Activated gamma-delta T cell treated with anti-CD3 and anti-CD28 coated beads, Interleukin-2, amount 50 U/mL, for 16 hours (primary cell): ENCODE measurements at places on chromosomes 13 and 19.

- DNase-seq, result no peak
Observed at GRCh38 chr19:19256072-19256969, 16.8 kb downstream of the TM6SF2 start.

- DNase-seq, result no peak
Observed at GRCh38 chr19:1351381-1351851, 32.3 kb upstream of the NDUFS7 start.

GRCh38 chr13:33164331-33164730, 121.2 kb downstream of the STARD13 start:
- DNase-seq, result no peak

DNA sequence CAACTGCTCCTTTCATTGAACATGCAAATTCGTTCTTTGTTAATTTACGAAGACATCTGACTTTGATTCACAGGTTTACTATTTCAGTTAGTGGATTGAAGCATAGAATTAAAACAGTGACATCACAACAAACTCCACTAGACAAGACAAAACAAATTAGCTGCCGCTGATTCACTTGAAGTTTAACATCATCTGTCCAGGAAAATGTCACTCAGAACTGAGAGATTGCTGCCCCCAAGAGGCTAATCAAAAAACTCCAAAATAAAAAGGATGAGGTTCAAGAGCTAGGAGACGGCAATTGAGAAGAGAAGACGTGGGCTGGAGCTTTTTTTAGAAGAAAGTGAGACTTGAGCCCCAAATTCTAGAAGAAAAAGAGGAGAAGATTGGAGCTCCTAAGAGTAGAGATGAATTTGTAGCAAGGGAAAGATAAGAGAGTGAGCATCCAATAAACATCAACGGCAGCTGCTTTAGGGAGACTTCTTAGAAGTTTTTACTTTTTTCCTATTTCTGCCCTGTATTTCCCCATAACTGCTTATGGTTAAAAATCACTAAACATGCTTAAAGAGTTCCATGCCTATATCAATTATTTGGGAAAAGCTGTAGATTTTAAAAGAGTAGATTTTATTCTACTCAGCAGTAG, 40.8 kb upstream of the TPP2 start:
- no peak for DNase-seq

- DNase-seq, result no peak
Observed at GRCh38 chr19:2751438-2751830, 11.6 kb upstream of the SLC39A3 start.

DNA sequence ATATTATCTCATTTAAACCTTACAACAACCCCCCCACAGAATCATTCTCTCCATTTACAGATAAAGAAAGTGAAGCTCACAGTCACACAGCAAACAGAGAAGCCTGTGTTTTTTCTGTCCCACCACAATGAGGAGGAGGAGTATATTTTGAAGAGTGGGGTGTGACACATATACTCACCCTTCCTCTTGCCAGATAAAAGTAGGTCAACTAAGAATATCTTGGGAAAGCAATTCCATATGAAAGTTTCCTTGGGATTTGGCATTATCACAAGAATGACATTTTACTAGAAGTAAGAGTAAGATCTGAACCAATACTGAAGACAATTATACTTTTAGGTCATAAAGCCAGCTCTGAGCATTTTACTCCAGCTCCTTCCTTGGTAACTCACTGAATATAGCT, 287.5 kb upstream of the HTR2A start:
- no peak for DNase-seq

GRCh38 chr13:21636656-21637055, 32.7 kb upstream of the MICU2 start:
- DNase-seq, result no peak

DNA sequence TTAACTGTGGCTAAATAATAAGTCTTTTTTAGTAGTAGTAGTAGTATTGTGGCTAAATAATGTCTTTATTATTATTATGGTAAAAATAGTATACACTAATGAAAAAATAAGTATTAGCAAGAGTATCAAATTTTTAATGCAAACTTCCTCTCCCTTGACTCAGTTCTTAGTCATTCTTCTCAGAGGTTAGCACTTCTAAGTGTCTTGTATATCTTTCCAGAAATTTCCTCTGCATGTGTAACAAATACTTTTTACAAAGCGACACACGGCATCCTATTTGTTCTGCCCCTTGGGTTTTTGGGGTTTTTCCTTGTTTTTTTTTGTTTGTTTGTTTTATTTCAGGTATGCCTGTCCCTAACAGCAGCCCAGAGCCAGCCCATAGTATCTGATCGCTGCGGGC, 20.9 kb downstream of the SIN3B start:
- DNase-seq, result no peak

- DNase-seq, result no peak
Observed at GRCh38 chr19:12802267-12803106, 618 bp downstream of the THSD8 start.

DNA sequence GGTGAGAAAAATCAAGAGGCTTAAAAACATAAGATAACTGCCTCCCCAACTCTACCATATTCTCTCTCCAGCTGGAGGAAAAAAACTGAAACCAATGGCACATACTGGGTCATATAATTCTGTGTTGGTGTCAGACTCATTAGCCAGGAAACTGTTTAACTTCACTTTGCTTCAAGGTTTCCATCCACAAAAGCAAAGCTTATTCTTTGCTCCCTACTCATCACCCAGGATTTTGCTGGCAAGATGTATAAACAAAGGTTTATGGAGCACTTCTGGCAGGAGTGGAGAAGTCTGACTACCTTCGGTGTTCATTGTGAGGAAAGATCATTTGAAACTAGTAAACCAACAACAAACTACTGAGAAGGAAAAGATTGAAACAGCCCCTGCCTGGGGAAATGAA, 197.5 kb upstream of the SERP2 start:
- DNase-seq, result no peak

- no peak for DNase-seq
Observed at GRCh38 chr13:29847501-29847983, 2.9 kb downstream of the UBL3 start.

DNA sequence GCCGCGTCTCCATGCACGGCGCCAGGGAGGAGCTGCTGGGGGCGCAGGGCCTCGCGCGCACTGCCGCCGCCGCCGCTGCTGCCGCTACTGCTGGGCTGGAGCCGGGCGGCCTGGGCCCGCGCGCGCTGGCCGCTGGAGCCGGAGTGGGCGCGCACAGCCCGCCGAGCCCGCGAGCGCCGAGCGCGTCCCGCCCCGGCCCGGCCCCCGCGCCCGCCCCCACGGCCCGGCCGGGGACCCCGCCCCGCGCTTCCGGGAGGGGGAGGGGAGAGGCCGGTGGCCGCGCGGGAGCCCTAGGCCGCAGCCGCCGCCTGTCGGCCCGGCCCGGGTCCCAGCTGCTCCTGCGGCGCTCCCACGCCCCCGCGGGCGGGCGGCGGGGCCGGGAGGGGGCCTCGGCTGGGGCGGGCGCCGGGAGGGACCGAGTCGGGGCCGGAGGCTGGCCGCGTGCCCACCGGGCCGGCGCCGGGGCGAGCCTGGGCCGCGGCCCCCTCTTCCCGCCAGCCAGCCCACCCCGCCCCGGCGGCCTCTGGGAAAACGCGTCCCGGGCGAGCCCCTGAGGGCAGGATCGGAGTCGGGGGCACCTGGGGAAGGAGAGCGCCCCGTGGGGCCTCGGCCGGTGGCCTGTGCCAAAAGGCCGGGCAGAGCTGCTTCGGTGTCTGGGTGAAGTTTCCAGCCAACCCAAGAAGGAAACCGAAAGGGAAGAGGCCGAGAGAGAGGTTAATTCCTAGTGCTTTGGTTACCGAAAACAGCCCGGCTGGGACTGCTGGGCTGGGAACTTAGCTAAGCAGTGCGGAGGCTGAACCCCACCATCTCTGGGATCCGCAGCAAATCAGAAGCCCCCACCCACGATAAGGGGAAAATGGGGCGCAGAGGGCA, at the start of gene STK24:
Gene STK24 (minus strand): TSS at position 145 of the 873 bp plus-strand sequence. CDS start 321 bp downstream, outside the sequence.
- DNase-seq, result peak; percentile 41

GRCh38 chr13:37601648-37602440, 3.3 kb upstream of the POSTN start:
- DNase-seq, result no peak

- no peak for DNase-seq
Observed at GRCh38 chr13:49690133-49690994, 922 bp downstream of the EBPL start.

- no peak for DNase-seq
Observed at GRCh38 chr19:2546128-2547032, 70.5 kb downstream of the GADD45B start.

- DNase-seq, result no peak
Observed at GRCh38 chr13:78601874-78602560, 1.3 kb downstream of the POU4F1 start.

GRCh38 chr13:113002206-113002912, 33.3 kb downstream of the MCF2L start:
- no peak for DNase-seq

- no peak for DNase-seq
Observed at GRCh38 chr13:110576736-110577476, 15.4 kb upstream of the RAB20 start.

- peak; percentile 65 for DNase-seq
Observed at GRCh38 chr19:41641879-41642485, 15.1 kb upstream of the CEACAM4 start.

GRCh38 chr13:38830442-38831045, 143.7 kb downstream of the FREM2 start:
- DNase-seq, result no peak

DNA sequence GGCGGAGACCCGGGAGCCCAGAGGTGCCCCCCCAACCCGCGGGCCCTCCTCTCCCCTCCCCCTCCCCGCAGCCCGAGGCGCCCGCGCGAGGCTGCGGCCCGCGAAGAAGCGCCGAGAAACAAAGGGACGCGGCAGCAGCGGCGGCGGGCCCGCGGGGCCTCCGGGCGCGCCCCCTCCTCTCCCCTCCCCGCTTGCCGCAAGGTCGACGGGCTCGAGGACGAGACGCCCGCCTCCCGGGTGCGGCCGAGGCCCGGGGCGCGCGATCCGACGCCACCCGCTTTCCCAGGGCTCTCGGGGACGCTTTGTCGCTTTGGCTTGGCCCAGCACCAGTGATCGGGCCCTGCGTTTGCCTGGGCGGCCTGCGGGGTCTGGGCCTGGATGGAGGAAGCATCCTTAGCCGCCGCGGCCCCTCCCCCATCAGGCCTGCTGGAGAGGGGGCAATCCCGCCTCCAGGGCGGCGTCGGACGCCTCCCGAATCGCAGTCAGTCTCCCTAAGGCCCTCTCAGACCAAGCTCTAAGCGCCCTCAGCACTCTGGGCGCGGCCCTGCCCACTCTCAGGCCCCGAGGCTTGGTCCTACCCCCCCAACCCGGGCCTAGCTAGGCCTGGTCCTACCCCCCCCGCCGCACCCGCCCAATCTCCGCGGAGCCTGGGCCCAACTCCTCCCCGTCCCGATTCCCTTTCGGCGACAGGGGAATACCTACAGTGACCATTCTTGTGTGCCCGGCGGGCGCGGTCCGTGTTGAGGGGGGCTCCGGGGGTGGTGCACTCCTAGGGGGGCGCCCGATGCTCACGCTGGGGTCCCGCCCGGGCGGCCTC, 740 bp downstream of the ELAVL3 start:
- DNase-seq, result no peak
